ENCODE measurements at places on chromosomes 4 and X.

- DNase-seq: no peak
Measured at GRCh38 chr4:150960079-150960478, 55.0 kb downstream of the LRBA start.

DNA sequence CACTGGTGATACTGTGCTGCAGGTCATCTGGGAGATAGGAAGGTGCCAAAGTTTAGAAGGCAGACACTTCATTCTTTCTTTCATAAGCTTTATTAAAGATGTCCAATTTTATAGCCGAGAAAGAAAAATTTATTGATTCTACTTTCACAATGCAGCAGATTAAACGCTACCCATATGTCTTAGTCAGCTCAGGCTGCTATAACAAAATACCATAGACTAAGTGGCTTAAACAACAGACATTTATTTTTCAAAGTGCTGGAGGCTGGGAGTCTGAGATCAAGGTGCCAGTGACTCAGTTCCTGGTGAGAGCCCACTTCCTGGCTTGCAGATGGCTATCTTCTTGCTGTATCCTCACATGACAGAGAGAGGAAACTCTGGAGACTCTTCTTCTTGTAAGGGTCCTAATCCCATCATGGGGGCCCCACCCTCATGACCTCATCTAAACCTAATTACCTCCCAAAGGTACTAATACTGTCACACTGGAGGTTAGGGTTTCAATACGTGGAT is 33.4 kb upstream of the KLHL34 start:
- no peak for DNase-seq

GRCh38 chr4:139563515-139563914 is 7.5 kb upstream of the SETD7 start:
- no peak for DNase-seq

DNA sequence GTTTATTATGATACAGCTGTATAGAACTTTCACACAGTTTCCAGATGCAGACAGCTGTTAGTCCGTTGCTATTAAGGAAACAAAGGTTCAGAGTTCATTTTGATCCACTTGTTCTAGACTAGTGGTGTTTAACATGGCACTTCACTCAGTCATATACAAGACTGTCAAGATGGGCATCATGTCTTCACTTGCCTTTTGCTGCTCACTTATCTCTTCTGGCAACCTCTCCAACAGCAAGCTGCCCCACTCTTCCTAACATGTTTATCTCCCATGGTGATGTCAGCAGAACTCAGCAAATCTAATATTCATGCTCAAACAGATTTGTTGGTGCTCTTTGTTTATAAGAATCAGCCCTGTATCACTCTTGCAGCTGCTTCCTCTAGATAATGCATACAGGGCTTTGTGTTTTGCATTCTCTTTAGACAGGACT is 236.2 kb upstream of the HAND2 start:
- no peak for DNase-seq

DNA sequence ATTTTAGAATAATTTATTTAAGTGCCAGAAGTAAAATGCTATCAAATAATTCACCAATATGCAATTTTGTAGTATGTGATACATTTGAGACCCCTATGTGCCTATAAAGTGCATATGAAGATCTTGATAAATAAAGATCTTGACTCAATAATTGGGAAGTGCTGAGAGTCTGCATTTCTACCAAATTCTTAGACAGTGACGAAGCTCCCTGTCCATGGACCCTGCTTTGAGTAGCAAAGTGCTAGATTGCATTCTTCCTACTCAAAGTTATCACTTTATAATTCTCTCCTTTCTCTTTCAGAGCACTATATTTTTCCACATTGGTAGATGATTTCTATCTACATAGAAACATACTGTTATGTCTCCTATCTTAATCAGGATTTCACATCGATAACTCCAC is 1393.9 kb downstream of the ARAP2 start:
- DNase-seq: no peak

GRCh38 chr4:48226199-48226598 is 43.4 kb downstream of the TEC start:
- no peak for DNase-seq

All from activated effector memory CD4-positive, alpha-beta T cell treated with Interleukin-2 at 50 U/mL for 16 hours (primary cell).